NCI-H524 treated with DMSO at 0.1 percent for 48 hours (cell line): ENCODE measurements at places on chromosomes 6 and 20.

GRCh38 chr6:110459137-110459536 lies 17.3 kb downstream of the SLC22A16 start:
- DNase-seq = no peak

DNA sequence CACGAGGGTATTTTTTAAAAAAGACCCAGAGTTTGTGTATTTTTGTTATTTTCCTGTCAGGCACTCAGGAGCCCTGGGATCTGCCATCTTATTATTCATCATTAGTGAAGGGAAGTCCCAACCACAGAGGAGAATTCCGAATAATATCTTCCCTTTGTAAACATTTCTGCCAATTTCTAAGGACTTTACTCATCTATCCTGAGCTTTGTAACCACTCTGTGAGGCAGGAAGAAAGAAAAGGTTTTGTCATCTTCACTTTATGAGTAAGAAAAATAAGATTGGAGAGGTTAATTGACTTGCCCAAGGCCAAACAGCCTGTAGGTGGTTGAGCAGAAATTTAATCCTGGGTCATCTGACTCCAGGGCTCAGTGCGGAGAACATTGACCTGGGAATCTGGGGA lies 23.0 kb upstream of the IYD start:
- no peak for DNase-seq

- DNase-seq = no peak
These were observed 23.5 kb downstream of the CFAP206 start for GRCh38 chr6:87431263-87431662.

DNA sequence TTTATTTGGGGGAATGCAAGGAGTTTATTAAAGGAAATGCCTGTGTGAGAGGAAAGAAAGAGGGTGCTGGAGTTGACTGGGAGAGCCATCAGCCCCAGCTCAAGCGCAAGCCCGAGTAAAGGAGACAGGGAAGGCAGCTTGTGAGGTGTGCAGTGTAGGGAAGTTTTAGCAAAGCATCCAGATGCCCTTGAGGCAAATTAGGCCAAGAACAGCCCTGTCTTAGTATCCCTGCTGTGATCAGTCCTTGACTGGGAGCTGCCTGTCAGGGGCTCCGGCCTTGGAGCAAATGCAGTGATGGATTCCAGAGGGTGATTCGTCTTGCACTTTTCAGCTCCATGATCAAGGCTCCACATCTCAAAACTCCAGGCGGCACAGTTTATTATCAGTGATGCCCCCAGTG lies 561.7 kb downstream of the KIF16B start:
- no peak for DNase-seq

GRCh38 chr20:15637546-15637945 lies 935.7 kb downstream of the KIF16B start:
- no peak for DNase-seq

DNA sequence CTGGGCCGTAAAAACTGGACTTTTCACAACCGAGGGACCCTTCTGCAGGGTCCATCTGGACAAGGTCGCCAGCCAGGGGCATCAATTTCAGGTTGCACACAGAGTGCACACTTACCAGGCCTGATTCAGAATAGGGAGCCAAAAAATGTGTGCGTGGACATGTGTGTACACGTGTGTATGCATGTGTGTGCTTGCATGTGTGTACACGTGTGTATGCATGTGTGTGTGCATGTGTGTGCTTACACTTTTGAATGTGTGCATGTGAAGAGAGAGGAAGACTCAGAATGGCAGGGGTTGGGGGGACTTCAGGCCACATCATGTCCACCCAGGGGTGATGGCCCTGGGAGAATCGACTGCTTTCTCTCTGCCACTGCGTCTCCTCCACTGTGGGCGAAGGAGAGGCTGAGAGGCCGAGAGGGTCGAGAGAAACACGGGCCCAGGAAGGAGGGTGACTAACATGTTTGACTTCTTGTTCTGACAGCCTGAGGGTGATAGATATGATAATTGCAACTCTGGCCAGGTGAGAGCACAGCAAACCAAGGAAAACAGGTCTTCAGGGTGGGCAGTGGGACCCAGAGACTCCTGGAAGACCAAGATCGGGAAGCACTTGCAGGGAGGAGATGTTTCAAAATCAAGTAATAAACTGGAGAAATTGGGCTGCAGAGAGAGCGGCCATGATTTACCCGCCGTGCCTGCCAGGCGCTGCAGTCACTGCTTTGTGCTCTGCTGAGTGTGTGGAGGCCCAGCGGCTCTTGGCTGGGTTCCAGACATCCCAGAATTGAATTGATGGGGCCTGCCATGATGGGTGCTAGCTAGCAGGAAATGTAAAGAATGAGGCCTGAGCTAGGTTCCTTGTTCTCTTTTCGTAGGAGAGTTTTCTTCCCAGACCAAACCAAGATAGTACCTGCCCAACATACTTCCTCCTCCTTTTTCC lies 310.8 kb downstream of the QKI start:
- DNase-seq = no peak

- no peak for DNase-seq
These were observed 147.5 kb upstream of the SYNDIG1 start for GRCh38 chr20:24321973-24322372.

- DNase-seq = no peak
These were observed 76.8 kb downstream of the REV3L start for GRCh38 chr6:111406200-111406721.

DNA sequence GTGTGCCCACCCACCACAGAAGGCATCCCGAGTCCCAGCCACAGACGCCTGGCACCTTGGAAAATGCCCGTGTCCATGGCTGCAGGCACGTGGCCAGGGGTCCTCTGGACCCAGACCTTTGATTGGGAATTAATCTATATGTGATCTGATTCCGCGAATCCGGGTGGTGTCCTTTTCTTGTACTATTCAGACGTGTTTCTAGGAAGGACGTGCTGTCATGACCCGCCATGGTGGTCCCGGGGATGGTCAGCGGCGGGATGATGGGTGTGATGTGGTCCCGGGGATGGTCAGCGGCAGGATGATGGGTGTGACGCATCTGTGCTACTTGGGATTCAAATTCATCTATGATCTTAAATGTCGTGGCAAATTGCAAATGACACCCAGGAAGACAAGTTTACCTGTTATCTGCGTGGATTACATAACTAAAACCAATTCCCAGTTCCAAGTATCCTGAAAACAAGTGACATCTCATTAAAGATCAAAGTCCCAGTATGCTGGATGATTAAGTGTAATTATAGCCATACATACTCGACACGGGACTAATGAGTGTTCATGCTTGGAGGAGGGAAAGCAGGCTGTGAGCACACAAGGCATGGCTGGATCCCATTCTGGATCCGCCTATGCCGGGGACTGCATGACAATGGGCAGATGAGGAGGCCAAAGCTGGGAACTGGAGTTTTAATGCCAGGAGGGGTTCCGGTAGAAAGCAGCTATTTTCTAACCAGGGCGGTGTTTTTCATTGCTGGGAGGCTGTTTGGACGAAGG lies 256.5 kb downstream of the TAF4 start:
- DNase-seq = no peak

DNA sequence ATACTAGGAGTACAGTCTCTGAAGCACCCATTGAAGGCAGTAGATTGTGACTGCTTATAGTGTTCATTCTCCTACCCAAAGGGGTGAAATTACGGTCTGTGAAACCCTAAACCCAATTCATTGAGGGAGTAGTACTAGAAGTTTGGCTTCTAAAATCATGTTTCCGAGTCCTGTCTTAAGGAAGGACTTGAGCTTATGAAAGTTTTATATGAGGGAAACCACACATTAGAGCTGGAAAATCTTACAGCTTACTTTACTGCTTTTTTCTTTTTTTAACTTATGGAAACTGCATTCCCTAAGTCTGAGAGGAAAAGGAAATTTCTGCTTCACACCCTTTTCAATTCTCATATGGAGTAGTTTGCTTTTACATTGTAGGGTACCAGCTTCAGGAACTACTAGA lies 38.4 kb upstream of the PRIM2 start:
- no peak for DNase-seq

DNA sequence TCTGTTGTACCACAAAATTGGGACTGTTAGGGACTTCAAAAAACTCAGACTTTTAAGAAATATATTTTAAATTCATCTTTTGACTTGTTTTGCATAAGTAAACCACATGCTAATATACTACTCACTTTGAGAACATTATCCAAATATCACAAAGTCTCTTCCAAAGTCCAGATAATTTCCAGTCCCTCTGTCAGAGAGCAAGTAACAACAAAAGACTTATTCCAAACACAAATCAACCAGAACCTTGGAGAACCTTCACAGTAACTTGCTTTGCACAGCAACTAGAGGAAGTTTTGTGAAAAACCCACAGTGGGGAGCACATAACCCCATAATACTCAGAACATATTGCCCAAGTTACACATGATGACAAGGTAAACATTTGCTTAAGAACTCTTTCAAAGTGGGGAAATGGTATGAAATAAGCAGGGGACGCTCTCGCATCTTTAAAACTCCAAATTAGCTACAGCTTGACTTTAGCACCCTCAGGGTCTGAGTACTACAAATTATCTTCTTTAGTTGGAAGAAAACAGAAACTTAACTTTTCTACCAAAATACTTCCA lies 37.8 kb downstream of the CENPW start:
- DNase-seq = no peak

DNA sequence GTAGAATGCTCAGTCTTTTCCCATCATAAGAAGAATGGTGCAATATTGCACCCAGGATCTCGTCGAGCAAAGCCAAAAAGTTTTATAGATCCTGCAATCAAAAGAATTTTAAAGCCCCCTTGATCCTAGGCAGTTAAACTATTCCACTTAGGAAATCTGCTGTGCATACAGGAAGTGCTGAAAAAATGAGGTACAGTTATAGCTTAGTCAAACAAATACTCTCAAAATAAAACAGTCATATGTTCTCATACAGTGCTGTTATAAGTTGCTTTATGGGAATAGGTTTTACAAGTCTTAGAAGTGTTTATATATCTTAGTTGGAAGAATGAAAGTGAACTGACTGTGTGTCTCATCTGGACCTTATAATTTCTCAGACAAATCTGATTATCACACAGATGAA lies 232.6 kb upstream of the RAB32 start:
- DNase-seq = no peak

- no peak for DNase-seq
These were observed 6.7 kb upstream of the KLHL31 start for GRCh38 chr6:53672237-53672636.

DNA sequence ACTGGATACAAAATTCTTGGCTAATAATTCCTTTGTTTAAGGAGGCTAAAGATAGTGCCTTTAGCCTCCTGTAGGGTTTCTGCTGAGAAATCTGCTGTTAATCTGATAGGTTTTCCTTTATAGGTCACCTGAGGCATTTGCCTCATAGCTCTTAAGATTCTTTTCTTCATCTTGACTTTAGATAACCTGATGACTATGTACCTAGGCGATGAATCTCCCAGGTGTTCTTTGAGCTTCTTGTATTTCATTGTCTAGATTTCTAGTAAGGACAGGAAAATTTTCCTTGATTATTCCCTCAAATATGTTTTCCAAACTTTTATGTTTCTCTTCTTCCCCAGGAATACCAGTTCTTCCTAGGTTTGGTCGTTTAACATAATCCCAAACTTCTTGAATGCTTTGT lies 479.4 kb upstream of the MAN1A1 start:
- no peak for DNase-seq

DNA sequence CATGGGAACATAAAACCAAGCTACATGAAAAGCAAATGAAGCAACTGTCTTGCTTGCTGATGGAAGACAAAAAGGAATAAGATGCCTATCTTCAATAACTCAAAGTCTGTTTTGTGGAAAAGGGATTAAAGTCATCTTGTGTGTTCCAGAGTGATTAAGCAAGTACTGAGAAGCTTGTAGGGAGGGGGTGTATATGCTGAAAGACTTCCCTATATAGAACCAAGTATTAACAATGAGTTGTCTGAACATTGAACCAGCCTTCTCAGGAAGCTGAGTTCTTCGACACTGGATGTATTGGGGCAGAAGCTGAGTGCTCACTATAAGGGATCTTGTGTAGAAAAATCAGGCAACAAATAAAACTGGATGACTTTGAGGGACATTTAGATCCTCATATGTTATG lies 451.8 kb downstream of the CD83 start:
- DNase-seq = no peak

DNA sequence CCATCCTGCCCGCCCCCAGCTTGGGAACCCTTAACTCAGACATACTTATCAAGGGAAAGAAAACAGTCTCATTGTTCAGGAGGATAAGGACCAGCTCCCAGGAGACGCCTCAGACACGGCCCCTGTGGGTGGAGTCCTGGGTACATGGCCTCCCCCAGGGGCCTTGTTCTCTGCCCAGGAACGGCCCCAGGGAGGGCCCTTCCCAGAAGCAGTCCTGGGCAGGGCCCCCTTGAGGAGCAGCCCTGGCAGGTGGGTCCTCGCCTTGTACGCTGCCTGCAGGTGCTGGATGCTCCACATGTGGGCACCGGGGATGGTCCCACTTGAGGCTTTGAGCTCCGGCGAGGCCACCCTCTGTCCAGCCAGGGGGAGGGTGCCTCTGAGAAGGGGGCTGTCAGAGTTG lies 4.5 kb upstream of the GATA5 start:
- no peak for DNase-seq

DNA sequence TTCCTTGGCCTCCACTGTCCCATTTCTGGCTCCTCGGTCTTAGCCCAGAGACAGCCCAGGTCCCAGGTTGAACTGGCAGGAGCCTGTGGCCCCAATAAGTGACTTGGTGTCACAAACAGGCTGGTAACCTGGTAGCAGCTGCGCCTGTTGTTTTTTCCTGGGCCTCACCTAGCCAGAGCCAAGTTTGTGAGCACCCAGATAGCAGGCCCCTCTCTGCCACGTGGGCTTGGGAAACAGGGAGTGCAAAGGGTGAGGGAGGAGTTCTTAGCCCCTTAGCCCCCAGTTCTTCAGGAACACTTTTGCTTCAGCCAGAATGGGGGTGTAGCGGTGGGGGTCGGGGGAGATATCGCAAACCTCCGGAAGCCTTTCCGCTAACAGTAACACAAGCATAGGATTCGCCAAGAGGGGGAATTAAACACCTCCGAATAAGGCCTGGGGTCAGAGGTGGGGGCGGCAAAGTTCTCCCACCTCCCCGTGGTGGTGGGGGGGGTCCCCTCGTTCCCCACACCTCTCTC lies 760 bp downstream of the C6orf132 start:
- DNase-seq = no peak

- DNase-seq = no peak
These were observed 2.2 kb upstream of the PTPRA start for GRCh38 chr20:2871111-2871465.

DNA sequence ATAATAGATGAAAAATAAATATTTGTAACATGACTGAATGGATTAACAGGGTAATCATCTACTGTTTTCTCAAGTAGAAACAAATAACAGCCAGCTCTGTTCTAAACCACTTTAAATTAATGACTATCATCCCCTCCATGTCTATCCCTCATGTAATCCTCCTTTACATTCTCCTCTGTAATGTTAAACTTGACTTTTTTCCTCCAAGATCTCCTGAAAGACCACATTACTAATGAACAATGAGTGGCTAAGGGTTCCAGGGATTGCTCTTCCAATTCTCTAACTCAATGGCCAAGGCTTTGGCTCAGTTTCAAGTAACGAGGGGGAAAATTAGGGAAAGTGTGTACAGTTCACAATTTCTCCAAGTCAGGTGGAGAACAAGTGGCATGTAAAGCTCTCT lies 37.6 kb upstream of the FBXL4 start:
- DNase-seq = no peak

- no peak for DNase-seq
These were observed 24.9 kb upstream of the IRF4 start for GRCh38 chr6:366389-367297.
